Left hindlimb (tissue), 1 donor: ENCODE measurements at places on chromosomes 2 and 18.
A peak's percentile ranks its signal among the peaks of the same experiment; 100 is the strongest.

DNA sequence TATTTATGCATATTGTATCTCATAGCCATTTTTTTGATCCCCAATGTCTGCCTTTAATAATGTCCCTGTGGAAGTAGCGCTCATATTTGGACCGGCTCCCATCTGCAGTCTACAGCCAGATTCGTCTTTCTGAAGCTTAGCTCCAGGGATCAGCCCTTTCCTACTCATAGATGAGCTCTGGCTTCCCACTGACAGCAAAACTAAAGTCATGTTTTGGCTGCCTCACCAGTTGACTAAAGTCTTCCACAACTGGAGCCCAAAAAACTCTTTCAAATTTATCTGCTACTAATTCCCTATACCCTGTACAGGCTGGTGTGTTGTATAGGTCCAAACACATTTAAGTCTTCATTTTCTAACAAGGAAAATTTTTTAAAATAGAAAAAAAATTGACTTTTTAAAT is 294.2 kb upstream of the HNMT start:
- DNase-seq = peak; percentile 36

DNA sequence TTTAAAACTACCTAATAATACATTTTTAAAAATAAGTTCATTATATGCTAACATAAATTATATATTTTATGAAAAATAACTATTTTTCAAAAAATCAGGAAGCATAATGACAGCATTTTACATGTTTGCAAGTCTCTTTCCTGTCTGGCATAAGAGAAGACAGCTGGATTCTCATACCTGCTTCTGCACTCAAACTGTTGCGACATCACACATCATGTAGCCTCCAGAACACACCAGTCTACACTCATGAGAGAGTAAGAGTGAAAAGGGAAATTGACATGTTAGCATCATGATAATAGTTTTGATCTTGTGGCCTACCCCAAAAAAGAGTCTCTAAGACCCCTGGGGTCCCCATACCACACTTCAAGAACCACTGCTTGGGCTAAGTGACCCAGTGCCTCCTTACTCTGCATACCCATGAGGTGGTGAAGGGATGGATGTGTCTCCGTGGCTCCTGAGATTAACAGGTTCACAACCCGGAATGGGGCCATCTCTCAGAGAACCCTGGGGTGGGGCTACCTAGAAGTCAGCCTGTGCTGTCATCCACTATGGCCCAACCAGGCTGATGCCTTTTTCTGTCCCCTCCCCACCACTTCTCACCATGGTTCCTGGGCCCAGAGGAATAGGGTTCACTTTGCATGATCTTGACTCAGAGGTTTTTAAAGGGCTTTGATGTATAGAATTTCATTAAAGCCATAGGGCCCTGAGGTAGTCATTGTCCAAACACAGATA is 102.6 kb upstream of the DAPL1 start:
- DNase-seq = no peak

- no peak for DNase-seq
Measured at GRCh38 chr2:61721382-61721781, 132.5 kb downstream of the FAM161A start.

- no peak for DNase-seq
Measured at GRCh38 chr2:176496761-176497160, 227.5 kb downstream of the MTX2 start.

GRCh38 chr2:53378791-53379190 is 388.8 kb upstream of the CHAC2 start:
- no peak for DNase-seq

DNA sequence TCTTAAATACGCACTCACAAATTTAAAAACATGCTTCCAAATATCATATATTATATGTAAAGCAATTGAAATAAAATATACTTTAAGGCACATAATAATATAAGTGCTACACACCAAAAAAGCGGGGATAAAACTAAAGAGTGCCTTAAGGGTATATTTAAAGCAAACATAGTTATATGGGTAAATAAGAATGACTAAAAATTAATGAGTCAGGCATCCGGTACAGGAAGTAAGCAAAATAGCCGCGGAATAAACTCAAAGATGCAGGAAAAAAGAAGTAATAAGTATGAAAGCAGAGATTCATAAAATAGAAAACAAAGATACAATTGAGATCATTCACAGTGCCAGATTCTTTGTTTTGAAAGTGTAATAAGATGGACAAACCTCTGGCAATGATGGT is 503.5 kb upstream of the SOX11 start:
- DNase-seq = no peak
